Activated T-cell treated with anti-CD3 and anti-CD28 coated beads for 1 hour (primary cell): ENCODE measurements at places on chromosomes 1 and 21.
A peak's percentile ranks its signal among the peaks of the same experiment; 100 is the strongest.

DNA sequence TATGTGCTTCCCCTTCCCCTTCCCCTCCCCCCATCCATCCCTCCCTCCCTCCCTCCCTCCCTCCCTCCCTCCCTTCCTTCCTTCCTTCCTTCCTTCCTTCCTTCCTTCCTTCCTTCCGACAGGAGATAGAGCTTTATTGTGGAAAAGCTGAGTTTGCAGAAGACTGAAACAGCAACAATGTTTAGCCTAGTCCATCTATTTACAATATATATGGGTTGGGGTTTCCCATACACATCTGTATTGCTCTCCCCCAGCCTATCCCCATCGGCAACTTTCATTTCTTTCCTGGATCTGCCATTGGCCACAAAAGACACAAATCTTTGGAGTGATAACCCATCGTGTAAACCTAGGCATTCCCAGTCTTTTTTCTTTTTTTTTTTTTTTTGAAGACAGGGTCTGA, 222.3 kb downstream of the USH2A start:
- no peak for DNase-seq

DNA sequence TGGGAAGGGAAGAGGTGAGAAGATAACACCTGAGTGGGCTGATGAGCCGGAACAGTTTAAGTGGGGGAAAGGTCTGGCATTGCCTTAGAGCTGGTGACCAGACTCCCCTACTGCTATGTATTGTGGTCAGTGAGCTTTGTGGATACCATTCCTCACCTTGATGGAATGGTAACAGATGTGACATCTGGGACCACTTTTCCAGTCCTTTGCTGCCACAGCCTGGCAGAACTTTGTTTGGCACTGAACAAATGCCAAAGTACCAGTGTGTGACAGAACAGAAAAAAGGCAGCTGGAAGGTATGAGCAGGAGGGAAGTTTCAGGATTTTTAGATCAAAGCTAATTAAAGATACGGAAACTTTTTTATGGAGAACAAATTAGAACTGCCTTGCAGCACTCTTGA, 6.2 kb downstream of the MED8 start:
- no peak for DNase-seq

DNA sequence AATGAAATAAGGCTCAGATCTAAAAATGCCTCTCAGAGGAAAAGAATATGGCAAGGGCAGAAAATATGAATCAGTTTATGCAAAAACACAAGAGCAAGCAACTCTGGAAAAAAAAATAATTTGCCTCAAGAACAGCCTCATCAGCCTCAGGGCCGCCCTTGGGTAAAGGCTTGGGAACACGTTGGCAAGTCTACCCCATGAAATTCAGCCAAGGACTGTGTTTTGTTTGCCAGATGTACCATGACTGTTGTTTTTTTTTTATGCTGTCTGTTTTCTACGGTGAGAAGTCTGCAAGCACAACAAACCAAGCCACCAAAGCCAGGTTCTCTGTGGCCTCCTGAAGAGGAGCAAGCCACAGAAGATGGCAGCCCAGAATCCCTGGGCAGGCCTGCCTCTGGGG, 18.0 kb downstream of the HHIPL2 start:
- DNase-seq: no peak

DNA sequence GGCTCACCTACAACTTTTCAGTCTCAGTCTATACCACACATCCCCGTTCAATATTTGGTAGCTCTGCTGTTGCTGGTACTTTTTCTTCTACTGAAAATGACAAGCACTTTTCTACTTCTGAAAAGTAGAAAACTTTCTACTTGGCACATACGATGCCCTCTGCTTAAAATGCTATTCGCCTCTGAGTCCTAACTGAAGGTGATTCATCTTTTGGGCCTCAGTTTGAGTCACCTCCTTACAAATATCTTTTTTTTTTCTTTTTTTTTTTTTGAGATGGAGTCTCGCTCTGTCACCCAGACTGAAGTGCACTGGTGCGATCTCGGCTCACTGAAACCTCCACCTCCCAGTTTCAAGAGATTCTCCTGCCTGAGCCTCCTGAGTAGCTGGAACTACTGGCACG, 136.0 kb upstream of the CYYR1 start:
- DNase-seq: no peak

- peak; percentile 34 for DNase-seq
These were observed at the start of gene CD53 for GRCh38 chr1:110872745-110873720. Gene CD53, plus strand, starts transcription at chr1:110873148. Its CDS starts 18,261 bp downstream, at chr1:110891409.

DNA sequence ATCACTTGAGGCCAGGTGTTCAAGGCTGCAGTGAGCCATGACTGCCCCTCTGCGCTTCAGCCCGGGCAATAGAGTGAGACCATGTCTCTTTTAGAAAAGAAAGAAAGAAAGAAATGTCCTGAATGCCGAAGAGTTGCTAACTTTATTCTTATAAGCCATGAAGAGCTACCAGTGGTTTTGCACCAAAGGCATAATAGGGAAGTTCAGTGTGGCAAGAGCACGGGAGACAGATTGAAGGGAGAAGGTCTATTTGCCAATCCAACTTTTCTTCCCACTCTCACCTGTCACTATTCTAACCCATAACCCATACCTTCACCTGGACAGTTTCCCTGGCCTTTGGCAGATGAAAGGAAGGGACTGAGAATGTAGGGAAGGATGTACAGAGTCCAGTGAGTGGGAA, 4.4 kb upstream of the PEA15 start:
- no peak for DNase-seq

- DNase-seq: no peak
These were observed 8.2 kb downstream of the MATN1 start for GRCh38 chr1:30715216-30715615.

DNA sequence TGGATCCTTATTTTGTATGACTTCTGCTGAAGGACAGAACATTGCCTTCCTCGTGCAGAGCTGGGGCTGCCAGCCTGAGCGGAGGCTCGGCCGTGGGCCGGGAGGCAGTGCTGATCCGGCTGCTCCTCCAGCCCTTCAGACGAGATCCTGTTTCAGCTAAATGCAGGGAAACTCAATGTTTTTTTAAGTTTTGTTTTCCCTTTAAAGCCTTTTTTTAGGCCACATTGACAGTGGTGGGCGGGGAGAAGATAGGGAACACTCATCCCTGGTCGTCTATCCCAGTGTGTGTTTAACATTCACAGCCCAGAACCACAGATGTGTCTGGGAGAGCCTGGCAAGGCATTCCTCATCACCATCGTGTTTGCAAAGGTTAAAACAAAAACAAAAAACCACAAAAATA, 27.5 kb upstream of the KDM4A start:
- DNase-seq: no peak
